ENCODE measurements at places on chromosomes 13 and 19. TPM values are rescaled to one million over a fixed set of nuclear protein-coding genes. Genes with fewer than 3 reads are reported as not detected.

The FBN3 gene
- polyA plus RNA-seq: 37.4 TPM

The NBEA gene
- 15.7 TPM for polyA plus RNA-seq

DNA sequence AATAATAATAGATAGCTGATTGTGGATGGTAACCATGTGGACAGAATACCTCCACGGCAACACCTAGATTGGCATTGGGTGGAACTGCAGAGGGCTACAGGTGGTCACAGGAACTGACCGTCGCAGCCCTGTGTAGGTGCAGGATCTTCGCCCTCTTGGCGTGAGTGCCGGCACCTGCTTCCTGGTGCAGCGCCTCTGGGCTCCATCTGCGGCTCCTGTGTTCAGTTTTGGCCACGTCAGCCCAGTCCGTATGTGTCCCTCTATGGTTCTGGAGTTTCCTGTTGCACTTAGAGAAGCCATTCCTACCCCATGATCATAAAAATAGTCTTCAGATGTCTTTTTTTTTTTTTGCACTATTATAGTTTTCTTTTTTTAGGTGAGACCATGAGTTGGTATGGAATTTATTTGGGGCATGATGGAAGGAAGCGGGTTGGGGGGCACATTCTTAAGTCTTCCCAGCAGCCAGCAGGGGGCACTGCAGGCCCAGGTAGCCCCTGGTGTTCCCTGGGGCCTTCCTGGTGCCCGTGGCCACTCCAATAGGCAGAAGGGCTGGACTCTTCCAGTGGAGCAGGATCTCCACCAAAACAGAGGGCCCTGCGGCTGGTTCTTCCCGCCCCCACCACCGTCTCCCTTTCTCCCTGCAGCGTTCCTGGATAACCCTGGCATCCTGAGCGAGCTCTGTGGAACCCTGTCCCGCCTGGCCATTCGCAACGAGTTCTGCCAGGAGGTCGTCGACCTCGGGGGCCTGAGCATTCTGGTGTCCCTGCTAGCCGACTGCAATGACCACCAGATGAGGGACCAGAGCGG is 10.1 kb upstream of the SLC25A42 start:
- no peak for DNase-seq

GRCh38 chr13:74883834-74884233 is 598.1 kb downstream of the TBC1D4 start:
- no peak for DNase-seq

GRCh38 chr19:50417111-50418081 is 1.3 kb upstream of the SPIB start:
- DNase-seq: no peak

DNA sequence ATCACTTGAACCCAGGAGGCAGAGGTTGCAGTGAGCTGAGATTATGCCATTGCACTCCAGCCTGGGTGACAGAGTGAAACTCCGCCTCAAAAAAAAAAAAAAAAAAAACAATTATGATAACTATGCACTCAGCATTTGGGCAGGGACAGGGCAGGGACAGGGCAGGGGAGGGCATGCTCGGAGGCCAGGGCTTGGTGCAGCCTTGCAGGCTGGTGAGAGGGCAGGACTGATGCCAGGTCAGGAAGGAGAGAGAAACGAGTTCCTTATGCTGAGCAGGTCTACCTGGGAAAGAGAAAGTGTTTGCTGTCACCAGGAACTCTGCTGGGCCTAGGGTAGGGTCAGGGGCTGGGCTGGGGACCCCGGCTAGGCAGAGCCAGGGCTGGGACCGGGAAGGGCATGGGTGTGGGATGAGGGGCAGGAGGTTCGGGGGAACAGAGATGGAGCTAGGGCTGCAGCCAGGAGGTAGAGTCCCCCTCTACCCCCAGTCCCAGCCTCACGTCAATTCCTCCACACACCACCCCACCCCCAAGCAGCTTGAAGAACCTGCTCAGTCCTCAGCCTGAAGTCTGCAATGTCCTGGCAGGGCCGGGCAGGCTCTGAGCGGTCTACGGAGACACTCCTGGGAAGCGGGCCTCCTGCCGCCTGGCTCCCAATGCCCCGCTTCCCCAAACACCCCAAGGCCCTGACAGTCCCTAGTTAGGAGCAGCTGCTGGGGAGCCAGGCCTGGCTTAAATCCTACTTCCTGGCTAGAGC is 2.8 kb downstream of the FXYD3 start:
- DNase-seq: no peak

DNA sequence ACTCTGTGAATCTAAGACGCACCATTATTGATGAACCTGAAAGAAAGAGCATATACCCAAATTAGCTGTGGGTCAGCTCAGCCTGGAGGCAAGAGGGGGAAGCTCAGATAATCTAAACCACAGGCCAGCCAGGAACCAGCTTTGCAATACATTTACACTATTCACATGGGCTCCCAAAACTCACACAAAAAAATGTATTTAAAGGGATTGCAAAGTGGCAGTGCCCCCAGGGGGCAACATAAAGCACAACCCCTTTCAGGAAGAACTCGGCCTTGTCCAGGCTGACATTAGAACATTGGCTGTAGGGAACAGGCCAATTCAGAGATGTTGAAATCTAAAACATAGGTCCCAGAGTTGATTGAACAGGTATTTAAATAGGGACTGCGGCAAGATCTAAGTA is 3.2 kb upstream of the PROZ start:
- DNase-seq: no peak

DNA sequence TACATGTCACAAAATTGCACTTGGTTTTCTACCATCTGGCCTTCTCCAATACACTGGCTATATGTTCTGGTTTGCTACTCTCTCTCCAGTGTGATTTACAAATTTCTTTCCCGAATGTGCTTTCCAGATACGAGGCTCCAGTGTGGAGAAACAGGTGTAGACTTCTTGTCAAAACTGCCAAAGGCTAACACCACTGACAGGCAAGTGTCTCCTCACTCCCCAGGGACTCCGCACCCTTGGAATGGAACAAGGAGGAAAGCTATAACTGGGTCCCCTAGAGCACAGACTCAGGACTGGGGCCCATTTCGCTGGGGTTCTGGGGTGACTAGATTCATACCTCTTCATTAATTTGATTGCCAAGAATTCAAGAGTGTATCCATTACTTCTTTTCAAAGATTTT is 161.8 kb downstream of the FOXO1 start:
- no peak for DNase-seq

- no peak for DNase-seq
Observed at GRCh38 chr19:18310966-18311365, 11.9 kb downstream of the LSM4 start.

DNA sequence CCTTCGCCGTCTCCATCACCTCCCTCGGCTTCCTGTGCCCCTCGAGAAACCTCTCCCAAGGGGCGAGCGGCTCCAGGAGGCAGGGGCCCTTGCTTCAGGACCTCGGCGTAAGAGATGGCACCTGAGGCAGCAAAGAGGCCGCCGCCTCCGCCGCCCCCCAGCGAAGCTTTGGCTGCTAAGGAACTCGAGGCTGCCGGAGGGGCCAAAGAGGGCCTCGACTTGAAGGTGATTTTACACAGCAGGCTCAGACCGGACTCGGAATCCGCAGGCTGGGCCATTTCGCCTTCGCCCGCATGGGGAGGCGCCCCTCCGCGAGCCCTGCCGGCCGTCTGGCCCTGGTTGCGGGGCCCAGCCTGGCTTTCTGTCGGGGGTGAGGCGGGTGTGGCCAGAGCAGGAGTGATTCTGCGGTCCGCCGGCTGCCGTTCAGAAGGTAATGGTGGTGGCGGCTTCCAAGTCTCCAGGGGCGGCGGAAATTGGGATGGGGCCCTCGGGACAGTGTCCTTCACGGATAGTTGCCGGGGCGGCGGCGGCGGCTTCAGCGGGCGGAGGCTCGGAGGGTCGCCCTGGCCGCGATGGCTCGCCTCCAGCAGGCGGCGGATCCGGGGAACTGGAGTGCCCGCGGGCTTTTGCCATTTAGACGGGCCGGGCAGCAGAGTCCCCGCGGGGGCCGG is 1.4 kb downstream of the GGN start:
- no peak for DNase-seq

- DNase-seq: no peak
Observed at GRCh38 chr13:111410232-111411021, 90.0 kb downstream of the TEX29 start.

Data from left renal cortex interstitium (tissue), 4 donors.